ENCODE measurements at places on chromosomes 11 and 22.
A peak's percentile ranks its signal among the peaks of the same experiment; 100 is the strongest.

- DNase-seq, result no peak
Measured at GRCh38 chr11:43789700-43790443, 90.8 kb upstream of the ALKBH3 start.

- DNase-seq, result no peak
Measured at GRCh38 chr11:93603225-93604007, 58.1 kb upstream of the CEP295 start.

DNA sequence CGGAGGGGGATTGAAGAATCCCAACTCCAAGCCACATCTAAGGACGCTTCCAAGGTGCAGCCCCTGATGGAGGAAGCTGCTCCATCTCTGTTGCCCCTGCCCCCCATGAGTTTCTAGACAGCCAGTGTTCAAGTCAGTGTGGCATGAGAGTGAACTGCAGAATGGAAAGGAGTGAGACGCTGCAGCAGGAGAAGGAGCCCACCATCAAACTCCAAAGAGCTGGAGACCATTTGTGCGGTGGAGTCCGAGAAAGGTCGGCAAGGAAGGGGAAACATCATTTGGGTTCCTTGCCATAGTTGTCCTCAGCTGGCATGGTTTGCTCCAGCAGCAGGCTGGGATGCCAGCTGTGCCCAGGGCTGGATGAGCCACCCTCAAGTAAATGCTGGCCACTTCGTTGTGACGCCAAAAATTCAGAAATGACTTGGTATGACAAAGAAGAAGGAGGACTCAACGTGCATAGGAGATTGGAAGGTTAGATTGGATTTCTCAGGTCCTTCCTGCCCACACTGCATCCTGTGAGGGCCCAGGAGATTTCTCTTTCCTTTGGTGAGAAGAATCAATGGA is 16.4 kb downstream of the APOL2 start:
- no peak for DNase-seq

- no peak for DNase-seq
Measured at GRCh38 chr11:103114836-103115235, 5.6 kb downstream of the DYNC2H1 start.

DNA sequence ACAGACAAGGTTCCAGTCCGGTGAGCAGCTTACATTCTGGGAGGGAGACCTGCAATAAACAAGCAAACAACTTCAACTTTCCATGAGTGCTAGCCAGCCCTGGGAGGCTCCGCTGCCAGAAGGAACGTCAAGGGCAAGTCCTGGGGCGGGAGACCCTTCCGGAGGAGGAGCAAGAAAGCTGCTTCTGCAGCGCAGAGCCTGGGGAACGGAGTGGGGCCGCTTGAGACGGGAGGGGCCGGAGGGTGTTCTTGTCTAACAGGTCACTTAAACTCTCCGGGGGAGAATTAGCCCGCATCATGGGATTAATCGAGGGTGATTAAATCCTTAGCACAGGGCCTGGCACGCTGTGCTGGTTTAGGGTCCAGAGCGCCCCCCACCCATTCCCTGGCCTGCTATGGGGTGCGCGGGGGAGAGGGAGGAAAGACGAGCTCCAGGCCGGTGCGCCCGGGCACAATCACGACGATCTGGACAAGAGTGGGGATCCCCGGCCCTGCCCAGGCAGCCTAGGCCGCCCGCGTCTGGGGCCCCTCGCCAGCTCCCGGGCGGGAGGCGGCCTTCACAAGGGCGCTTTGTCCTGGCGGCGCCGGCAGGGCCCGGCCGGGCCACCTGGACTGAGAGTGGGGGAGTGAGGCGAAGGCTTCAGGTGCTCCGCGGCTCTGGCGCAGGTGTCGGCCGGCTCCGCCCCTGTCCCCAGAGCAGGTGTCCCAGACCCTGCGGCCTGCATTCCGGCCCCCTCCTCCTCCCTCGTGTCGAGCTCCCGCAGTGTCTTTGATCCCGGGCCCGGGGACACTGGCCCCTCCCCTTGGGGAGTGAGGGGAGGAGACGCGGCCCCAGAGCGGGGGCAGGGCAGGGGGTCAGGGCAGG is 663 bp upstream of the LARGE2 start:
- no peak for DNase-seq

- no peak for DNase-seq
Measured at GRCh38 chr11:69078930-69079605, 30.3 kb downstream of the TPCN2 start.

GRCh38 chr11:102361086-102362031 is 14.3 kb downstream of the BIRC2 start:
- no peak for DNase-seq

- DNase-seq, result peak; percentile 81
Measured at GRCh38 chr22:39446239-39446721, 10.5 kb upstream of the MGAT3 start.

- no peak for DNase-seq
Measured at GRCh38 chr22:32761251-32761903, 40.1 kb upstream of the TIMP3 start.

DNA sequence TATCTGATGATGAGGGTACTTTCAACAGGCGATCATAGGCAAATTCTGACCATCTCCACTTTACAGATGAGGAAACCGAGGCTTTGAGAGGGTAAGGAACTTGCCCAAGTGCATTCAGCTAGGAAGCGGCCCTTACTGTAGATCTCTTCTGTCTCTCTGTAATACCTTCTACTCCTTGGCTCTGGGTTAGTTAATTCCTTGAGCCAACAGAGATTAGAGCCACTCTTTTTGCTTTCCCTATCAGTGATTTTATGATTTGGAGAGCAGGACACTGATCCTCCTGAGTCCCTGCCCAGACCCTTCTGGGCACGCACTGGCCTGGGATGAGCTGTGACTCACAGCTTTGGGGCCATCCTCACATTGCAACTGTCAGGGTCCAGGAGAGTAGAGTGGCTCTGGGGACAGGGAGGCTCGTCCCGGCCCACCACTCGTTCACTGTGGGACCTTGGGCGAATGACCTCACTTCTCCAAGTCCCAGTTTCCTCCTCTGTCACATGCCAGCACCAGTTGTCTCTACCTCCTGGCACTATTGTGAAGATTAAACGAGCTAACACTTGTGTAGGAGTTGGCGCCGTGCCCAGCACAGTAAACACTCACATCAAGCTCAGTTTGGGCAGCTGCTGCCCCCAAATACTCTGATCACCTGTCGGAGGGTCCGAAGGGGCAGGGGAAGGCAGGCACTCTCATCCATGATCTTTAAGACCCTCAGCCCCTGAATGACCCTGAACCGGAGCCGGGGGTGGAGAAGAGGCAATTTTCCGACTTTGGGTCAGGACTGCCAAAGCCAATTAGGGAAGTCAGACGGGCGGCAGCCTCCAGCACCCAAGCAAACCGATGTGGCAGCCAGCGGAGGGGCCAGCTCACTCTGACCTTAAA is 235.0 kb downstream of the MIAT start:
- no peak for DNase-seq

- no peak for DNase-seq
Measured at GRCh38 chr11:112292785-112293407, 32.2 kb upstream of the PLET1 start.

DNA sequence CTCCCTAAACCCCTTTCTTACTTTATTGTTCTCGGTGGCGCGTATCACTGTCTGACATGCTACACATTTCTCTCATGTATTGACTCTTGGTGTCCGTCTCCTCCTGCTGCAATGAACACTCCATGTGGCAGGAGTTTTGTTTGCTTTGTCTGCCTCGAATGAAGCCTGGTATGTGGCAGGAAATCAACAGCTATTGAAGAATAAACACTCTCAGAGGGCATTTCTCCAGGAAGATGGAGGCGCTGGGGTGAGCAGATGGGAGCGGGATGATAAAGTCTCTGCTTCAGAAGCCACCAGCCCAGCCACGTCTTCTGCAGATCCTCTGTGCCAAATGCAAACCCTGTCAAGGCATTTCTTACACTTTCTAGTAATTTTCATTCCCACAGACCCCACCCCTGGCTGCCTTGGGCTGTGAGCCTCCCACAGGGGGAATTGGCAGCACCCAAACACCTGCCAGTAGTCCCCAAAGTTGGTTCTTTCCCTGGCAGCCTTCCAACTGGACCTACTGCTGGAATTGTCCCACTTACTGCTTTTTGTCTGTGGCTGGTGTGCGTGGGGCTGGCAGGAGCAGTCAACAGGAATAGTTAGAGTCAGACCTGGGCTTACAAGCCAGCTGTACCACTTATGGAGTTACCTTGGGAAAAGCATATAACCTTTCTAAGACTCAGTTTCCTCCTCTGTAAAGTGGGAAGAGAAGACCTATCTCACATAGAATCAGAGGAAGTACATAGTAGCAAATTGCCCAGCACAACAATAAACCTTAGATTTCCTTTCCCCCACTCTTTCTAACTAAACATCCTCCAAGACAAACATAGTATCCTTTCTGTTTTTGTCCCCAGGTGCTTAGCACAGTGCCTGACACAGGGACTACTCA is 13.3 kb upstream of the IL10RA start:
- no peak for DNase-seq

DNA sequence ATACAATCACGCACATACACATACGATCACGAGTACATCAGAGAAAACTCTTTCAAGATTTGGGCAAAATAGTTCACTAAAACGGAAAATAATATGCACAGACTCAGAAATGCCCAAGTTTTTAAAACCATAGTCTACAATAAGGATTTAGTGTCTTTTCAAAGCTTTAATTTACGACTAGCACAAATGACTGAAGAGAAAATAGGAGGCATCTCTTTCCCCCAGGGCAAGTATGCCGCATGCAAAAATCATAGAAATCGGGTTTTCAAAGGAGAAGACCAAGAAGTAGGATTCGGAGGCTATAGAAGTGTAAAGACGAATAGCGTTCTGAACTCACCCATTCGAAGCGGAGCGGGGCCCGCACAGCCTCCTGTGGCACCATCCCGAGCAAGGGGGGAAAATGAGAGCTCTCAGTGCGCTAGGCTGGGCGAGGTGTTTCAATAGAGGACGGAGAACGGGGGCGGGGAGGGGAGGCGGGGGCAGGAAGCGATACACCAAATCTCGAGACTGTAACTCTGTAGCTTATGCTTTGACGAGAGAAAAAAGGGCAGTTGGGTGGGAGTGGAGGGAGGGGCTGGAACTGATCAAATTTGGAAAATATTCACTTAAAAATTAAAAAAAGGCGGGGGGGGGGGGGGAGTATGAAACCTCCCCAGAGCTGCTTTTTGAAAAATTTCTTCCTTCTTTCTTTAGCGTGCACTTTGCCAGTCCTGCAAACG is 15.8 kb downstream of the BLID start:
- DNase-seq, result no peak

GRCh38 chr11:134634897-134635831 is 223.1 kb upstream of the B3GAT1 start:
- no peak for DNase-seq

DNA sequence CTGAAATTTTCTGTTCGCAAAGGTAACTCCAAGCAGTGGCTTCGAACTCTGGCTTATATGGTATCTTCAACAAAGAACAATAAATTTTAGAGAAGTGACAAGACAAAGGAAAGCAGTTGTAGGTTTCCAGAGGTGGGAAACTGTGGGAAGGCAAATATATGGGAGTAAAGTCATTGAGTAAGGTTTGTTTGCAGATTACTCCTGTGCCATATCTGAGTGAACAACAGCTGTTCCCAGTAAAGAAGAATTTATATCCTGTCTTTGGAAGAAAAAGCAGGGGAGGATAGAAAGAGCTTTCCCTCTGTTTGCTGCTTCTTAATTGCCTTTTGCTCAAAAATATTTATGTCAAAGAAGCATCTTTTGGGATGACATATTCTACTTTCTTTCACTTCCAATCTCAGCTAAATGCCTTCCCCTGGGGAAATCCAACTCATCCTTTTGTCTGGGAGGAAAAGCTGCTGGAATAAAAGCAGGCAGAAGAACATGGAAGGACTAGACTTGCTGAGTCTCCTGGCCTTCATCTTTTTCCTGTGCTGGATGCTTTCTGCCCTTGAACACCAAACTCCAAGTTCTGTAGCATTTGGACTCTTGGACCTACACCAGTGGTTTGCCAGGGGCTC is 10.4 kb upstream of the RCN1 start:
- no peak for DNase-seq

- DNase-seq, result no peak
Measured at GRCh38 chr11:57500515-57500914, 15.0 kb downstream of the SLC43A1 start.

GRCh38 chr22:48547971-48548370 is 1279.7 kb downstream of the BRD1 start:
- DNase-seq, result no peak

- no peak for DNase-seq
Measured at GRCh38 chr11:130203766-130204702, 44.5 kb downstream of the ST14 start.

DNA sequence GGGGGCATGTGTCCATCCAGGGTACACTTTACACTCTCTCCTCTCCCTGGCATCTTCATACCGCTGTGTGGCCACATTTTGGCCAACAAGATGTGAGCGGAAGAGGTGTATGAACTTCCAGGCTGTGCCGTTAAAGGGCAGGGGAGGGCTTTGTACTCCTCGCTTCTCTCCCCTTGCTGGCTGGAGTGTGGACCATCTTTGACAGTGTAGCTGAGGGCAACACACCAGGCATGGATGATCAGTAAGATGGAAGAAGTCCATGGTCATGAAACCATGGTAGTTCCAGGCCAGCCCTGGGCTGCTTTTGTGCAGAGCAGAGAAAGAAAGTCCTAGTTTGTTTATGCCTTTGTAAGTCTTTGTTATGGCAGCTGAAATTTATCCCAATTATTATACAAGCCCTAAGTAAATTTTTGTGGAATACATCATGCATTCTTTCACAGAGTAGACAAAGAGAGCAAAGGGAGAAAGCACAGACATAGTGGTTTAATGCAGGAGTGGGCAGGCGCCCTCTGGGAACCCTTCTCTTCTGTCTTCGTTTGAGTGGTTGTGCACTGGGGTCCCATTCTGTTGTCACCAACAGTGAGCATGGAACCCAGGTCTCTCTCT is 70.4 kb downstream of the FBXO7 start:
- no peak for DNase-seq

GRCh38 chr11:134760299-134760698 is 348.3 kb upstream of the B3GAT1 start:
- DNase-seq, result no peak

DNA sequence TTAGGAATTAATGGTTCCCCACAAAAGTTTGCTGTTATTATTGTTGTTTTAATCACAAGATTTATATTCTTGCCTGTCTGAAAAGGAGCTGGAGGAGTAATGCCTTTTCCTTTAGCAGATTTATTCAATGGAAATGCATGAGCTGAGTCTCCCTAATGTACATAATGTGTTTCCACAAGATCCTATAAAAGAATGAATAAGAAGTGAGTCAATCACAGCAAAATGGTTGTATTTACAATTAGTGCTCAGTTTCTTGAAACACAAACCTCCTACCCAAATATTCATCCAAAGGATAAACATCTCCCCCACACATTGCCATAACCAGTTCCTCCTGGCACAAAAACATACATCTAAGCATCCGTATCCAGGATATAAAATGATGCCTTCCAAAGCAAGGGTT is 33.3 kb downstream of the ME3 start:
- DNase-seq, result no peak

DNA sequence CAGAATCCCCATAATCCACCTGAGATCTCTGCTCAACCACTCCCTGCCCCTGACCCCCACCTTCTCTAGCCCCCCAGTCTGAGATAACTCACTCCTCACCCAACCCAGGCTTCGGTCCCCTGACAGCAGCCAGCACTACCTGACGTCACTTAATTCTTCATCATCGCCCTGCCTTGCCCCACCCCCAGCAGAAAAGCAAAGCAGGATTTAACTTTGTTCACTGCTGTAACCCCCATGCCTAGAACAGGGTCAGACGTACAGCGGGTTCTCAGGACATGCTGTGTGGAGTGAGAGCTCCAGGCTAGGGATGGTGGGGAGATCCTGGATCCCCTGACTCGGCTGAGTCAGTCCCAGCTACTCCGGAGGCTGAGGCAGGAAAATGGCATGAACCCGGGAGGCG is 45.8 kb downstream of the ELFN2 start:
- DNase-seq, result no peak

GRCh38 chr11:128058580-128059208 is 528.7 kb downstream of the ETS1 start:
- DNase-seq, result no peak
